ENCODE measurements at places on chromosomes 2 and 18.

- no peak for DNase-seq
Observed at GRCh38 chr2:102366406-102367112, 11.0 kb downstream of the IL18R1 start.

DNA sequence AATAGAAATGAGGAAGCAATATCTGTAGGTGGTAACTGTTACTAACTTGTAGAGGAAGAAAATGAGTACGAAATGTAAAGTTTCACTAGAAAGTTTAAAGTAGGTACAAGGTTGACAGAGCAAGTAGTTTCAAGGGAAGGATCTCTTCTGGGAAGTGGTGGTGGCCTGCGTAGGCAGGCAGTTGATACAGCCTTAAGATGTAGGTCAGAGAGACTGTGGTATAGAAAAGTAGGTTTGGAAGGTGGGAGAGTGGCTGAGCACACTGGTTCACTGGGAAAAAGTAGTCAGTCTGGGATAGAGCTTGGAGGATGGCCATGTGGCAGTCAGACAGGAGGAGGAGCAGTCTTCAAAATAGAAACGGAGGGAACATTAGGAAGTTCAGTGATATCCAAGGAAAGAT lies 23.5 kb downstream of the KDM3A start:
- DNase-seq, result no peak

DNA sequence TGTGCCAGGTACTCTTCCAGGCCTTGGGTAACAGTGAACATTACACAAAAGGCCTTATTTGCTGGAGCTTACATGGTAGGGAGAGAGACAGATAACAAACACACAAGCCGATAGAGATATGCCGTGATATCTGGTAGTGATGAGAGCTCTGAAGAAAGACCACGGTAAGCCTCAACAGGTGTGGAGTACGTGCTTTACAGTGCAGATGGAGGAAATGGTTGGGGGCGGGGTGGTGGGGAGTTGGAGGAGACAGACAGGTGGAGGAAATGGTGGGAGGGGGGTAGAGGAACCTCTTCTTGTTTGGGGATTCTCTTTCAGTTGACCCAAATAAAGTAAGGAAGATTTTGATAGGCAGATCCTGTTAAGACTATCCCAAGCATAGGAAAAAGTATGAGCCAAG lies 141.1 kb upstream of the ALPP start:
- no peak for DNase-seq

GRCh38 chr2:235320326-235320725 lies 173.5 kb upstream of the AGAP1 start:
- no peak for DNase-seq

DNA sequence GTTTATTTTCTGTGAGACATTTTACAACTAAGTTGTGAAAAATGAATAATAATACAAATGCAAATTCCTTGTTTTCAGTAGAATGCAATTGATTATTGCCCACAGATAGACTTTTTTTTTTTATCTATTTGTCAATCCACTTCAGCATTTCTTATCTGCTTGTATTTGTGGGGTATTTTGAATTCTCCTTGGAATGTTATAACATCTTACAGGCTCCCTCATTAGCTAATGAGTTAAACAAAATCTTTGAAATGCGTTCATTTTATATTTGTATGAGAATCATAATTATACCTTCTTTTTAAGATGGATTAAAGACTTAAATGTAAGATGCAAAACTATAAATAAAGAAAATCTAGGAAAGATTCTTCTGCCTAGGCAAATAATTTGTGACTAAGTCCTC lies 114.2 kb downstream of the CALCRL start:
- DNase-seq, result no peak

GRCh38 chr18:61954096-61954746 lies 61.4 kb upstream of the RNF152 start:
- no peak for DNase-seq

GRCh38 chr18:22172594-22173049 lies 3.2 kb downstream of the GATA6 start:
- no peak for DNase-seq

- DNase-seq, result no peak
Observed at GRCh38 chr18:62844850-62845643, 129.7 kb downstream of the PHLPP1 start.

GRCh38 chr2:37322368-37322767 lies 2.3 kb downstream of the PRKD3 start:
- no peak for DNase-seq

GRCh38 chr2:203887677-203888076 lies 20.1 kb downstream of the CTLA4 start:
- no peak for DNase-seq

DNA sequence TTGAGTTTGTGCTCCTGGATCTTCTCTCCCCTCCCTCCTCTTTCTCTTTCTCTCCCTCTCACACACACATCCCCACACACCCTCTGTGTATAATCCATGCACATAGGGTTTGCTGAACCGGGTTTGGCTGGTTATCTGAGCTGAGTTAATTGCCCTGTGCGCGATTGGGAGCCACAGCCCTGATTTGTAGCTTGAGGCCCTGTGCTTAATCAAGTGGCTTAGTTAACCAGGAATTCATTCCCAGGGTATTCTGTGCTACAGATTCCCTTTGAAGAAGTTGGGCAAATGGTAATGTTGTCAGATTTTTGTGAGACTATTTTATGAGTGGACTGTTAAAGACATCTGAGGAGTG lies 6.2 kb downstream of the PARD3B start:
- no peak for DNase-seq

GRCh38 chr2:47089083-47089464 lies 66.0 kb downstream of the STPG4 start:
- no peak for DNase-seq

DNA sequence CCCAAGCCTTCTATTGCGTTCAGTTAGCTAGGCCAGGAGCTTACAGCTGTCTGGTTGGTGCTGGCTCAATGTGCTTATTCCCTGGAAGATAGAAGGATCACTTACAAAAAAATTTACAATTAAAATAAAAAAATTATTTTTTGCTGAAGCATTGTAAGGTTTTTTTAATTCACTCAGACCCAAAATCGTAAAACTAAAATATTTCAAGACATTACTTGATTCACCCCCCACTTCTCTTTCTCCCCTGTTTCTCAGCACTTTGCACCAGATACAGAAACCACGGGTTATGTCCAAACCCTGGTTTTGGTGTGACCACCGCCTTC lies 911 bp upstream of the PTPRM start:
- no peak for DNase-seq

- DNase-seq, result no peak
Observed at GRCh38 chr18:9828506-9829396, 57.0 kb upstream of the TXNDC2 start.

DNA sequence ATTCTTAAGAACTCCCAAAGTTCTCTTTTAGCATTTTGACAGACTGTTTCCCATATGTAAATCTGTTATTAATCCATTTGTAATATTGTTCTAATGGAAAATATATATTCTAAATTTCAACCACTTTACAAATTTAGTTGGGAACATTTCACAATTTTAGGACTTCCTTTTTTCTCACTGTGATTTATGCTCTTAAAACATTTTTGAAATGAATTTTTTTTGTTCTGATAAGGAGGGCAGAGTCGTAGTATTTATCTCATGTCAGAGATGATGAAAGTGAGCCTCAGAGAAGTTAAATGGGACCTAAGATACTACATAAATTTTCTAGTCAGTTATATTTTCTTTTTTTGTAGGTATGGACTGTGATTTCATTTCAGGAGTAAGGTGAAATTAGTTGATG lies 26.6 kb downstream of the RASGRP3 start:
- DNase-seq, result no peak

GRCh38 chr2:219220652-219221402 lies 2.1 kb upstream of the ABCB6 start:
- no peak for DNase-seq

DNA sequence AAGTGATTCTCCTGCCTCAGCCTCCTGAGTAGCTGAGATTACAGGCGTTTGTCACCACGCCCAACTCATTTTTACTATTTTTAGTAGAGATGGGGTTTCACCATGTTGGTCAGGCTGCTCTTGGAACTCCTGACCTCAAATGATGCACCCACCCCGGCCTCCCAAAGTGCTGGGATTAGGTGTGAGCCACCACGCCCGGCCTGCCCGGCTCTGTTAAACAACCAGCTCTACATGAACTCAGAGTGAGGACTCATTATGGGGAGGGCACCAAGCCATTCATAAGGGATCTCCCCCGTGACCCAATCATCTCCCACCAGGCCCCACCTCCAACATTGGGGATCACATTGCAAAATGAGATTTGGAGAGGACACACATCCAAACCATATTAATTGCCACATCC lies 8.8 kb downstream of the ATIC start:
- DNase-seq, result no peak

- DNase-seq, result no peak
Observed at GRCh38 chr2:104871649-104871971, 17.7 kb downstream of the POU3F3 start.

GRCh38 chr18:9148203-9148552 lies 11.6 kb downstream of the ANKRD12 start:
- DNase-seq, result no peak

DNA sequence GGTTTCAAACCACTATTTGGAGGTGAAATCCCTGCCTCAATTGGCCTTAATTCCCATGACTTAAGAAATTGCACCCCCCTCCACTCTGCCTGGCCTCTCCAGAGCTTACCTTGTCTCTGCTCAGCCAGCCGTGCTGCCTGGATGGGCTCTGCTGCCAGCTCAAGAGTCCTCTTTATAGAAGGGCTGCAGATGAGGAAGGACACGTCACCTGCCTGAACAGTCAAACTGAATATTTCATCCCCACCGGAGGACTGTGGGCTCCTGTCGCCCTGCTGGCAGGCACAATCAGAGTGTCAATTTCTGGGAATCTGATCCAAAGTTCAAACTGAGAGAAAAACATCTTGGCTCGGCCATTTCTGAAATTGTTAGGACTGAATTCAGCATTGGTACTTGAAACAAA lies at the start of gene OTOS:
Gene OTOS, minus strand, starts transcription at position 148 of the 400 bp plus-strand sequence. CDS start 332 bp downstream, outside the sequence.
- DNase-seq, result no peak

DNA sequence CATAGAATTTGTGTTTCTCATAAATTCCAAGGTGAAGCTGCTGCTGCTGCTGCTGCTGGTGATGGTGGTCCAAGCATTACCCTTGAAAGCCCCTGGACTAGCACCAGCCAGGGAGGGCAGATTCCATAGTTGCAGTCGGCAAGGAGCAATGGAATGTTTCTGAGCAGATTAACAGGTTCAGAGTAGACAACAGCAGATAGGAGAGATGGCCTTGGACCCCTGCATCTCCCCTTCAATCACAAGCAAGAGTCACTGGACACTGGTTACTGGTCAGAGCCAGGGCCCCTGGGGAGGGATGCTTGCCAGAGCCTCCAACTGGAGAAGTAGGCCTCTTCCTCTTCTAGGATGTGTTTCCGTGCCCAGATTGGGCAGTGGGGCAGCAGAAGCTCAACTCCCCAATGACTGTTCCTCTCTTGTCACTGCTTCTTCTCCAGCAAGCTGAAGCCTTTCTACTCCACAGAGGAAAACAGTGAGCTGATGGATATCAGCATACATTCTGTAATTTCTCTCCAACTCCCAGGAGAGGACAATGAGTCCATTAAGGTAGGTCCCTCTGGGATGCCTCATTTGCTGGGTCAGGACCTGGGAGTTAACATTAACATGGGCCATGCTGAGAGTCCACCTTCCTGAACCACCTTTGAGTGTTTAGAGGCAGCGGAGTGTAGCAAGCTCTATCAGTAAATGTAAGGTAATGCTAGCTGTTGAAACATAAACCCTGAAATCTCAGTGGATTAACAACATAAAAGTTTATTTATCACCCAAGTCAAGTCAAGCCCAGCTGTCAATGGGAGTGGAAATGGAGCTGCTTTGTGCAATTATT lies 35.3 kb downstream of the MROH2A start:
- no peak for DNase-seq

DNA sequence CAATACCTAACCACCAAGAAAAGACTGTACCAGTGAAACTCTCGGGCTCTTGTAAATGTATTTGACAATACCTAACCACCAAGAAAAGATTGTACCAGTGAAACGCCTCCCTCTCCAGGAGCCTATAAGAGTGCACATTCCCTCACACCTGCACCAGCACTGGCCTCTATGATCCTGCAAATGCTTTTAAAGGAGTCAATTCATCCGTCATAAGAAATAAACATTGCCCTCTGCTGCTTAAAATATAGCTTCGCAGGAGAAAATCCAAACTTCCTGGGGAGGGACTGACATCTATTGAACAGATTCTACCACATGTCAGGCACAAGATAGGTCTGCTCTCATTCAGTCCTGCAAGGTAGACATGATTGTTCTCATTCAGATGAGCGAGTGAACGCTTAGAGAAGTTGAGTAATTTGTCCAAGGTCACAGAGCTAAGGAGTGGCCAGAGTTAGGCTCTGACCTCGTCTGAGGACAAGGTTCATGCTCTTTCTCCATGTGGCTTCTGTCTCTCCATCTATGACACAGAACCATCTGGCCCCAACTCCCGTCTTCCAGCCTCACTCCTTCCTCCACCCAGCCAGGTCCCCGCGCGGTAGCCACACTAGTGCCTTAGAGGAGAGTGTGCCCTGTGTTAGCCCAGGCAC lies 38.7 kb downstream of the MCFD2 start:
- no peak for DNase-seq

DNA sequence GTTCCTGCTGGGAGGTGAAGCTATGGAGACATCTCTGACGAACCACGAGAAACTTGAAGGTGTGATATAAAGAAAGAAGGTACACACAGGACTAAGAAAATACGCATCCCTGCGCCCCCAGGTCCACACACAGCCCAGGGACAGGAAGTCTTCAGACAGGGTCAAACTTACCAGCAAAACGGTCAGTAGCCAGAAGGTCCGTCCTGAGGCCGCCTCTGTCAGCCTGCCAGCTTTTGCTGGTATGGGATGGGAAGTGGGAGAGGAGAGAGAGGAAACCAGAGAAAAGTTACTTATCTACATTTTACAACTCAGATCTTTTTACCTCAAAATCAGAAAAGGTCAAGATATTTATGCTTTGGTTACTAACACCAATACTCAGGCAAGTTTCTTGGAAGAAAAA lies 47.2 kb downstream of the HDLBP start:
- DNase-seq, result no peak

DNA sequence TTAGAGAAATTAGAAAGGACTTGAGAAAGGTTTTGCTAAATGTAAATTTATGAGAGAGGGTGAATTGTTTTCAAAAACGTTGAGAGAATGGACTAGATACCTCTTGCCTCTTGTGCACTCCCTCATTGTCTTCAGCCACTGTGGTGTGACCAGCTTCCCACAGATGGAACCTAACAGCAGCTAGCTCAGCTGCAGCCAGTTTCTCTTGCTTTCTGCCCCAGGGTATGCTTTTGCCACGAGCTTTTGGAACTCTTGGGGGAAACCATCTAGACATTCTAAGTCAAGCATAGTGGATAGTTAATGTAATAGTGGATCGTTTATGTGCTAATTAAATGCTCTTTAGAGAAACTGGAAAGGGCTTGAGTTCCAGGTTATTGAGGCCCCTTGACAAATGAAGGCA lies 288.2 kb downstream of the CTNNA2 start:
- DNase-seq, result no peak

Measured in T-helper 17 cell (primary cell).